Lower lobe of right lung (tissue), 2 donors: ENCODE measurements at places on chromosomes 2 and 18.

DNA sequence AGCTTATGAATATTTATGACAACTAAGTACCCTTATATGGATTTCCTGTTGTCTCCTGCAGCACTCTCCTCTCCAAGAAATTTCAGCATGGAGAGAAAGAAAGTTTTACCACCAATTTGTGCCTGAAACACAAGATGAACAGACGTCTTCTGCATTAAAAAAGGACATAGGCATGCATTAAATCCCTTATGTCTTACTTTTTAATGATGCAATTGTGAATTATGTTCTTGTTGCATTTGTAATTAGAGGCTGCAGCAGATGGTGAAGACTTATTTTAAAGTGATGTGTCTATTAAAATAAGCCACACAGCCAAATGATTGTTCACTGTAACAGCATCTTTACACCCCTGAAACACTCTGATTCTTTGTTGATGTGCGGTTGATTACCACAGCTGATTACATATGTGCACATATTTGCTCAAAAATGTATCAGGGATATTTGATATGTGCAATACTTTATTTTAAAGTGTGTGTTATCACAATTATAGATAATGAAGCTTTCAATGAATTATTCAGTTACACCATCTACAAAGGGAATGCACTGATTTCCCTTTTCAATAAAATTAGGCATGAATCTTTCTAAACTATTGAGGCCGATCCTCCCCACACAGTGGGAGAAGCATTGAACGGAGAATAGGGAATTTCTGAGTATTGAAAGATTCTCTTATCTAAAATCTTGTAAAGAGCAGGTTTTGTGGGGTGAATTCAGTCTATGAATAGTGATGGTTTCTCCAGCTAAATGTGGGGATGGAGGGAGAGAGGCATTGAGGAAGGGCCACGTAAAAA lies 585.1 kb downstream of the SLC4A3 start:
- no peak for DNase-seq

DNA sequence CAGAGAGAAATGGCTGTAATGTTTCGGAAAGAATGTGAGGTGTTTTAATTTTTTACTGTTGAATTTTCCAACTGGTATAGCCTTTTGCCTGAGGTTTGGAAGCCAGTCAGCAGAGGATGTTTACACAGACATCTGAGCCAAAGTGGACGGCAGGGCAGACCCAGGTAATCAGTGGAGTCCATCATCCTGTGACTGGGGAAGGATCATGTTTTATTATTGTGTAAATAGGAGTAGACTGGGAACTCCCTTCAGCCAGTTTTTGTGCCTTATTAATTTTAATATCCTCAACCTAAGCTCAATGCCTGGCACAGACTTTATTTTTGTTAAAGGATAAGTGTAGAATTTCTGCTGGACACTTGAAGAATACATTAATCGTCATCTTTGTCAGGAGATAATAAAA lies 142.0 kb upstream of the GAREM1 start:
- DNase-seq, result no peak

GRCh38 chr2:207183506-207183905 lies 17.8 kb upstream of the KLF7 start:
- DNase-seq, result no peak

- DNase-seq, result no peak
Observed at GRCh38 chr18:23835506-23835905, 146.3 kb downstream of the LAMA3 start.

DNA sequence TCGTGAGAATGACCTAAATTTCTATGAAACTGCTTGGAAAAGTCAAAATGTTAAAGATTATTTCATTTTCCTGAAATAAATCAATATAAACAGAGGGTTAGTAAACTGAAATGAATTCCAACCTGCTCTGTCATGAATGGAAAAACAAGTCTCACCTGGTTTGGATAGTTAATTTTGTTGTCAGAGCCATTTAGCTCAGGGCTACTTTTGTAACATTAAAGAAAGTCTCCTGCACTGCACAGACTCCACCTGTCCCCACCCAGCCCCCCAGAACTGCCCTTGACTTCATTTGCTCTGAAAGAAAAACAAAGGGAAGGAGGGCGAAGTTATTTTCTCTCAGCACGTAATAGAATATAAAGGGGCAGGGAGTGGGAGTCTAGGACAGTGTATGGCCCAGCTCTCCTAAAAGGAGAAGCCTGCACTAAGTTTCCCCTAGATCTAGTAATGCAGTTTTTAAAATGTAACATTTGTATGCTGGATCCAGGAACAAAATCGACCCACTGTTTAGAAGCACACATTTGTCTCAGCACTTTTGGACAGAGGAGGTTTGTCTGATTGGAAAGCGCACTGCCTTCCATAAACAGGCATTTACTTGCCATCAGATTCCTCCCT lies 54.2 kb upstream of the ACSL3 start:
- DNase-seq, result no peak

DNA sequence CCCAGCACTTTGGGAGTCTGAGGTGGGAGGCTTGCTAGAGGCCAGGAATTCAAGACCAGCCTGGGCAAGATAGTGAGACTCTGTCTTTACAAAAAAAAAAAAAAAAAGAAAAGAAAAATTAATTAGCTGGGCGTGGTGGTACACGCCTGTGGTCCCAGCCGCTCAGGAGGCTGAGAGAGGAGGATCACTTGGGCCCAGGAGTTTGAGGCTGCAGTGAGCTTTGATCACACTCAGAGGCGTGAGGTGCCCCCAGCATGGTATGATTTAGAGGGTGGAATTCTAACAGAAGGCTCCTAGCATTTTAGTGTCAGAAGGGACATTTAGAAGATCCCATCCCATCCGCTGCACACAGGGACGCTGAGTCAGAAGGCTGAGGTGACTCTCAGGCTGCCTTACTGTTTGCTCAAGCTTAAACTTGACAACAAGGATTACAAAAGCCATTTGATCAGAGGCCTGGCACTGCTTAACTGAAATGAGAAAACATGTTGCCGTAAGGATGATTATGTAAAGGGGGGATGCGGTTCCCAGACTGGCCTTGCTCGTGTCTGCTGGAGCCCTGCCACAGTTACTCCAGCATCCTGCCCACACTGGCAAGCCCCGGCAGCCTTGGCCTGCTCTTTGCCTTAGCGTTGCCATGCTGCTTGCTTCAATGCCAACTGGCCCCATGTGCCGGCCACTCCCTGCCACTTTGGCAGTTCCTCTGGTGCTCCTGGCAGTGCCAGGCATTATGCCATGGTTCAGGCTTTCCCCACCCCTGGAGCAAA lies 45.6 kb upstream of the SLC1A4 start:
- DNase-seq, result no peak

DNA sequence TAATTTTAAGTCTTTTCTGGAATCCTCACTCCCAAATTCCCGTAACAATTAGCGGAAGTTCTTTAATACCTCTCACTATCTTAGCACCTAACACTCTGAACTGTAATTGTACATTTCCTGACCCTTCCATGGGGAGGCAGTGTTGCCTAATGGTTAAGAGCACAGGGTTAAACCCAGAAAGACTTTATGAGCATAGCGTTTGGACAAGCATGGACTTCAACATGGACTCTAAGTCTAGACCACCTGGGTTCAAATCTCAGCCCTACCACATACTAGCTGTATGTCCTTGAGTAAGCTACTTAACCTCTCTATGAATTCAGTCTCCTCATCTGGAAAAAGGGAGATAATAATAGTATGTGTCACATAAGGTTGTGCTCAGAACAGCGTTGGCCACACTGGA lies 13.0 kb downstream of the ANTXR1 start:
- no peak for DNase-seq

GRCh38 chr2:45554742-45555140 lies 56.3 kb downstream of the SRBD1 start:
- DNase-seq, result no peak
